ENCODE measurements at places on chromosomes 3 and 15.
A peak's percentile ranks its signal among the peaks of the same experiment; 100 is the strongest.

DNA sequence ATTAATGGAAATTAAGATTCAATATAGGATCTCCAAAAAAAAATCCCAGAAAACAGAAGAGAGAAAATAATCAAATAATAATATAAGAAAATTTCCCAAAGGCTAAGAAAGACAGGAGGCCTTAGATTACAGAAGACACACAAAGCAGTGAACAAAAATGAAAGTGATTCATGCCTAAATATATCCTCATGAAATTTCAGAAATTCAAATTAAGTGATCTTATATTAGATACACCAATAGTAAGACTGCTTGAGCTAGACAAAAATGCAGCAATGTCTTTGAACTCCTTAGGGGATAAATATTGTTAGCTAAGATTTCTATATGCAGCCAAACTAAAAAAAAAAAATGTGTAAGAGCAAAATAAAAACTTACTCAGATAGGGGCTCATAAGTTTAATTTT lies 44.6 kb upstream of the ARPP21 start:
- DNase-seq, result no peak

GRCh38 chr3:123039178-123039577 lies 11.6 kb upstream of the SEMA5B start:
- no peak for DNase-seq

GRCh38 chr15:92306663-92307062 lies 87.0 kb upstream of the ST8SIA2 start:
- peak; percentile 28 for DNase-seq

GRCh38 chr3:179321668-179322285 lies 1.1 kb upstream of the ZNF639 start:
- DNase-seq, result peak; percentile 51

- no peak for DNase-seq
Measured at GRCh38 chr3:15528854-15529537, 7.5 kb upstream of the COLQ start.

Data from H7 (cell line).